ENCODE measurements at places on chromosomes 7 and 10.

DNA sequence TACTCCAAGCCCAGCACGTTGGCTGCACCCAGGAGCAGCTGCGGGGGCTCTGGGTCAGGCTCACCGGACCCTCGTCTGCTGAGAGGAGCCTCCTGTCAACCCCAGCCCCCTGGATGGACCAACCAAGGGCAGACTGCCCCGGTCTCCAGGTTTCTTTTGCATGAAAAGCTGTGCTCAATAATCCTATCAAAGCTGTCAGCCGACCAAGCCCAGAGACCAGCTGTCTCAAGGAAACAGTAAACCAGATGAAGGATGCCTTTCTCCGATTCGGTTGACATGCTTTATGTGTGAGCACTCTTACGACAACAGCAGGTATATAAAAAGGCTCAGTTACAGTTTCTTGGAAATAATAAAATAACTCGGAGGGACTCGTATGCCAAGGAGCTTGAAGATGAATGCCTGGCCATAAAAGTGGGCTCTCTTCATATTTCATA, 71.6 kb upstream of the BAIAP2L1 start:
- no peak for DNase-seq

DNA sequence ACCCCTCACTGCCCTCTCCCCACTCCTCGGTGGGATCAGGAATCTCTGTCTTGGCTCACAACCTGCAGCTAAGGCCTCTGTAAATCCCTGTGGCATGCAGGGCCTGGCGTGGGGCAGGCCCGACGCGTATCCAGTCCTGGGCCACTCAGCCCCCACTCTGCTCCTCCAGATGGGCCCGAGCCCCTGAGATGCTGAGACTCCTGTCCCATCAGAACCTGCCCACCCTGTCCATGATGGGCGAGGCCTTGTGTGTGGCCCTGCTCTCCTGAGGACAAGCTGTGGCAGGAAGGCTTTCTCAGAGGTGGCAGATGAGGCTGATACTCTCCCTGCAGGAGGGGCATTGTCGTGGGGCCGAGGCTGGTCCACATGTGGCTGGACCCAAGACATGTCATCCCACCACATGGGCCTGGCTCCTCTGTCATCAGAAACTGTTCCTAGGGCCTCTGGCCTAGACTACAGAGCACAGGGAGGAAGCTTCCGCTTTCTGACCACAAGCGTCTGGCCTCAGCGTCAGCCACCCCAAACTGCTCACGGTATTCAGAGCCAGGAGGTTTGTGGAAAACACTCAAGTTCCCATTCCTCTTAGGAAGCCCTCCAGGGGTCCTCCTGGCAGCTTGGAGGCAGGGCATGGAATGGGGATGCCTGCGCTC, 6.0 kb downstream of the ALOX5 start:
- DNase-seq, result no peak

- no peak for DNase-seq
Observed at GRCh38 chr7:155639958-155640520, 4.4 kb upstream of the RBM33 start.

GRCh38 chr10:49653273-49653929, 26.1 kb upstream of the C10orf53 start:
- DNase-seq, result no peak

DNA sequence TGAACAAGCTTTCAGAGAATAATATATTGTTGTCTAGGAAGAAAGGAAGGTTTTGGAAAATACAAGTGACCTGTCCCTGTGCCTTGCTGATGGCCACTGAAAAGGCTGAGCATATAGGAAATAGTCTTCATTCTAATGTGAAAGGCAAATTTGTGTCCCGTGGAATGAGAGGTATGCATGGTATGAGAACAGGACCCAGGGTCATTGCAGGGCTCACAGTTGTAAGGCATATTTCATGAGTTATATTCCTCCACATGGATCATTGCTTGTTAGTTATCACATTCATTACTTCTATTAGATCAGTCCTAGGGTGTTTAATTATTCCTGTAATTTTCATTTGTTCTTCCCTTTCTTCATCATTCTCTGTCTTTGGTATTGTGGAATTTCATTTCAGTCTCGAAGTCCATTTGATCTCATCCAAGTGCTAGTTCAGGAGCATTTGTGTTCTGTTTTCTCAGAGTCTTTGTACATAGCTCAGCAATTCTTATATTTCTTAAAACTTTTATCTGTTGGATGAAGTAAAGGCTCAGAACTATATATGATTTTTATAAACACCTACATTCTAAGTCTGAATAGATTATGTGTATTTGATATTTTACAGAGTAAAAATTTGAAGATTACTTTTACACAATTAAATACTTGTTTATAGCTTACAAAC, 39.4 kb upstream of the ARHGAP21 start:
- DNase-seq, result no peak

DNA sequence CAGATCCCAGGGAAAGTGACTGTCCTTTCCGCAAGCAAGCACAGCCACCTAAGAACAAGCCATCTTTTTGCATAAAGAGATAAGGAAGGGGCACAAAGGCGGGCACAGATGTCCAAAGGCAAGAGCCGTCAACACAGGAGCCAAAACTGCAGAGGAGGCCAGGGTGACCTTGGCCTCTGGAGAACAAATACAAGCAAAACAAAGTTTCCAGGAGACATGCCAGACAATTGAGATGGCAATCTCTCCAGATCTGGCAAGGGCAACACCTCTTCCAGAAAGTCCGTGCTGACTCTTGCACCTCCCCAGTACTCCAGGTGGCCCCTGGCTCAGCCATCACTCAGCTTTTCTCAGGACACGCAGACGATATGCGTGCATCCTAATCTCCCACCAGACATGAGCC, 58.2 kb downstream of the TEX36 start:
- no peak for DNase-seq

GRCh38 chr7:29556405-29557195, 7.0 kb upstream of the PRR15 start:
- DNase-seq, result no peak

All from DMS153 (cell line).